ENCODE measurements at places on chromosomes 6 and 20.
A peak's percentile ranks its signal among the peaks of the same experiment; 100 is the strongest.

DNA sequence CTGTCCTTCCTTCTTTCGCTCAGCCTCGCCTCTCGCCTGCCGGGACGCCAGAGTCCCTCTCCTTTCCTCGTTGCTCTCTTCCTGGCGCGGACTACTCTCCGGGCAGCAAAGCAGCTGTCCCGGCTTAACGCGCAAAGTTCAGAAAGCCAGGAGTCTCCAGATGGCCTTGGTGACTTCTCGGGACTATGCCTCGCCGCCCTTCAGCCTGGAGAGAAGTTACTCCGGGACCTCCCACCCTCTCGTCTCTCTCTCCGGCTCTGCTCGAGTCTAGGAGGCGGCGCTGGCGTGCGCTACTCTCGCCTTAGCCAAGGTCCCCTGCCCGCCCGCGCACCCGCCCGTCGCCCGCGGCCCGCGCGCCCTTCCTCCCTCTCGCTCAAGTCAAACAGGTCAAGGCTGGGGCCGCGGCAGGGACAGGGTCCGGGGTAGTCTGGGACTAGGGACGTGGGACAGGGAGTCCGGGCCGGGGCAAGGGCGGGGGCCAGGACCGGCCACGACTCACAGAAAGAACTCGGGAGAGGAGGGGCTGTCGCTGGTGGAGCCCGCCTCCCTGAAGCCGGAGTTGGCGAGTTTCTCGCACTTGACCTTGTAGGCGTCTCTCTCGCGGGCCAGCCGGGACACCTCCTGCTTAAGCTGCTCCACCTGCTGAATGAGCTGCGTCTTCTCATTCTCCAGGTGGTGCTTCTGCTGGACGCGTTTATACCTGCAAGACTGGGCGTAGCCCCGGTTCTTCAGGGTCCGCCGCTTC, 1.5 kb downstream of the MAFB start:
- DNase-seq: no peak

- no peak for DNase-seq
Measured at GRCh38 chr6:25016014-25016720, 80.4 kb upstream of the RIPOR2 start.

DNA sequence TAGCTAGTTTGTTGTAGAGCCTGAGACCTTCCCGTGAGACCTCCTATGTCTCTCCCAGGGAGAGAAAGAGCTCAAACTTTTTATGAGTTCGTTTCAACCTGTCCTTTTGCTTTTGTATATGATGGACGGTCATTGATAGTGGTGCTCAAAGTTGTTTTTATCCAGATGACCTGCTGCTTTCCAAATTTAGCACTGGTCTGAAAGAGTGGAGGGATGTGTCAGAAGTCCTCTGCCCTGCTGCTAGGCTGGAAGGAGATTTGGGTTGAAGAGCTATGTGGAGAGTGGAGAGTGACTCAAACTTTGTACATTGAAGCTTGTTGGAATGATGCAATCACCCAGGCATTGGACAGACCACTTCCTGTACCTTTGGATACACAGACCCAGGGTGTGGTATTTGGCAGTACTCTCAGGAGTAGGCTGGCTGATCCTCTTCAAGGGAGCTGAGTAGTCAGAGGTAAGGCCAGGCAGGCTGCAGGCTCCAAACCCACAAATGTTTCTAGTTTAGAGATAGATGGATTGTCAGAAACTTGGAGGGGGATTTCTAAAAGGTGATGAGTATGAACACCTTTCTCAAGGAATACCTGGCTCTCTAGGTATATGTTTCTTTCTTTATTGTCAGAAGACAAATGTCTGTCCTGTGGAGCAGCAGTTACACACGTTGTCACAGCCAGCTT, 49.4 kb upstream of the RREB1 start:
- peak; percentile 97 for DNase-seq

DNA sequence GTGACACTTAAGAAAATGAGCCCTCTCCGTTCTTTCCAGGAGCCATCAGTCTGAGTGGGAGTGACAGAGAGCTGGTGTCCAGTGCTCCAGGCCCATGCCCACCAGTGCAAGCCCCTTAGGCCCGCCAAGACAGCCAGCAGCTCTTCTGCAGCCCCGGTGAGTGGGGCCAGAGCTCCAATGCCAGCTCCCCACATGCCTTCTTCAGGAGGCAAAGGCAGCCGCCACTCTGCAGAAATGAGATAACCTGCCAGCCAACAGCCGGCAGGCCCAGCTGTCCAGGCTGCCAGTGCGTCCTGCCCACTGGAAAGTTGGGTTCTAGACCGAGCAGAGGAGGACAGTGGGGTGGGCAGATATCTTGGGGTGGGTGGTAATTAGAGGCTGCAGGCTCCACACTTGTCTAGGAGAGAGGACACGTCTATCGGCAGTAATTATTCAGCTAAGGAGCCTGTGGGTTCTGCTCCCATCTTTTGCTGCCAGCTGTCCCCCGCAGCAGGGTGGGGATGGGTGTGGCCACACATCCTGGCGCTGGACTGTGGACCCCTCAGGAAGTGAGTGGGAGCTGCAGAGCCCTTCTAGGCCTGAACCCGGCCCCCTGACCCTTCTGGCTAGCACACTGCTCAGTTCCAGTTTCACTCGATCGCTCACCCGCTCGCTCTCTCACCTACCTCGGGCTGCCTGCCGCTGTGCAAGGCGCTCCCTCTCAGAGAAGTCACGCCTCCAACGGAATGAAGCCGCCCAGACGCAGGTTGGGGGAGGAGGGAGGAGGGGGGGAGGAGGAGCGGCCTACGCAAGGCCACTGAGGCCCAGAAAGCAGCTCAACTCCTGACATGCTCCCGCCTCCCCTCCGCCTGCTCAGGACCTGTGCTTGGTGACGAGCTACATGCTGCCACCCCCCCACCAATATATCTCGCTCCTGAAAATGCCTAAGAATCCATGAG, 3.6 kb downstream of the GRM4 start:
- no peak for DNase-seq

DNA sequence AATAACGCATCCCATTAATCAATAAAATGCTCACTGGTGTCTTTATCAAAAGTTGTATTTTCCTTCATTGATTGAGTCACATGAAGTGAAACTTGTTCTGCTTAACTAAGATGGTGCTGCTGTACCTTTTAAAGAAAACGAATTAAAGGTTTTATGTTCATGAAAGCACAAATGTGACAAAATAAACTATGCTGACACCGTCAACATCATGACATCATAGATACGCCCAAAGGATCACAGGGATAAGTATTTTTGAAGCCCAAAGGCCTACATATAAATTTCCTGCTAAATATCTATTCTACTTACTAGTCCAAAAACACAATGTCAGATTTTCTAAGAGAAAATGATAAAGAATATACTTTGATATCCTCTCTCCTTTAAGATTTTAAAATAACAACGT, 94.4 kb downstream of the FAM217A start:
- DNase-seq: no peak

GRCh38 chr6:127221201-127221600, 45.5 kb upstream of the RNF146 start:
- DNase-seq: no peak

GRCh38 chr6:41573276-41573675, 27.1 kb downstream of the FOXP4 start:
- DNase-seq: no peak

- no peak for DNase-seq
Measured at GRCh38 chr6:142276256-142276655, 25.6 kb upstream of the ADGRG6 start.

GRCh38 chr6:111626441-111626840, 20.8 kb upstream of the TRAF3IP2 start:
- DNase-seq: no peak

- DNase-seq: no peak
Measured at GRCh38 chr20:47412083-47412482, 55.6 kb upstream of the ZMYND8 start.

- DNase-seq: no peak
Measured at GRCh38 chr20:59163631-59164530, at the start of gene ZNF831. ZNF831 (plus strand) TSS chr20:59163821; CDS start chr20:59191020, 27,199 bp downstream.

DNA sequence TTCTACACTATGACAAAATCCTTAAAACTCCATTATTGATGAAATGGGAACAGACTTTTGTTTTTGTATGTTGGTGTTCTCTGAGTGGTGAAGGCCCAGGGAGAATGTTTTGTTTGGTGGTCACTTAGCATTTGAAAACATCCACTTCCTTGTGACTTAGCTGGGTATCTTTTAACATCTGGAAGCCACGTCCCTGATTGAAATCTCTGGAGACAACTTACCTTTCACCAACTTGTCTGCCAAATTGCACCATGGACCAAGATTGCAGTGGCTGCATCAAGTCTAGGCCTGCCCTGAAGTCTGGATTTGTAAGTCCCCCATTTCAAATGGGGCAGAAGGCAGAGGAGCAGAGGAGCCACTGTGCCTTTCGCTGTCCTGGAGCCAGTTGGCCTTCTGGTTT, 534 bp upstream of the EFCAB8 start:
- no peak for DNase-seq

DNA sequence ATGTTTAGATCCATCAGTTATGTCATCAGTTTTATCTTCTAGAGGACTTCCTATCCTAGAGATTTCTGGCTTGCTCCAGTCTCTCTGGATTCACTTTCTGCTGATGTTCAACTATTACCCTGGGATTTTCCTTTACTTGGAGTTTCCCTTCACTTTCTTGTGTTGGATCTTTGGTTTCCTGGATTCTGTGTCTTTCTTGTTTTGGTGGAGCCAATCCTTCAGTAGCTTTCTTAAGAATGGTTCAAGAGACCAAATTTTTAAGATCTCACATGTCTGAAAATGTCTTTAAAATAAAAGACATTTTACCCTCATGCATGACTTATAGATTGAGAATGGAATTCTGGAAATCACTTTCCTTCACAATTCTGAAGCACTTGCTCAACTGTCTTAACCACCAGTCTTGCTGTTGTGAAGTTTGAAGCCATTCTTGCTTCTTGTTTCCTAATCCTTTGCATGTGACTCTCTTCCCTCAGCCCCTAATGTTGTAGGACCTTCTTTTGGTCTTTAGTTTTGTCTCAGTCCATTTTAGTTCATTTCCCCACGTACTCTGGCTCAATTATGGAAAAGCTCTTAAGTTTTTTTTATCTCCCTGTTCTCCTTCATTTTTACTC, 87.9 kb downstream of the ARID1B start:
- no peak for DNase-seq

- no peak for DNase-seq
Measured at GRCh38 chr20:53262365-53262764, 290.2 kb downstream of the TSHZ2 start.

- peak; percentile 91 for DNase-seq
Measured at GRCh38 chr6:2952557-2953095, 18.7 kb downstream of the SERPINB6 start.

DNA sequence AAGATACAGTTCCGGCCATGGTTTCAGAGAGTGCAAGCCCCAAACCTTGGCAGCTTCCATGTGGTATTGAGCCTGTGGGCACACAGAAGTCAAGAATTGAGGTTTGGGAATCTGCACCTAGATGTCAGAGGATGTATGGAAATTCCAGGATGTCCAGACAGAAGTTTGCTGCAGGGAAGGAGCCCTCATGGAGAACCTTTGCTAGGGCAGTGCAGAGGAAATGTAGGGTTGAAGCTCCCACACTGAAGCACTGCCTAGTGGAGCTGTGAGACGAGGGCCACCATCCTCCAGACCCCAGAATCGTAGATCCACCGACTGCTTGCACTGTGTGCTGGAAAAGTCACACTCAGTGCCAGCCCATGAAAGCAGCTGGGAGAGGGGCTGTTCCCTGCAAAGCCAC, 267.5 kb downstream of the OGFRL1 start:
- DNase-seq: no peak

- DNase-seq: no peak
Measured at GRCh38 chr6:44664716-44665115, 277.2 kb downstream of the CDC5L start.

GRCh38 chr20:45470937-45471336, 1.4 kb downstream of the WFDC2 start:
- no peak for DNase-seq

- no peak for DNase-seq
Measured at GRCh38 chr20:24106801-24107445, 118.3 kb upstream of the GGTLC1 start.

- no peak for DNase-seq
Measured at GRCh38 chr6:163643866-163644265, 229.3 kb downstream of the QKI start.

DNA sequence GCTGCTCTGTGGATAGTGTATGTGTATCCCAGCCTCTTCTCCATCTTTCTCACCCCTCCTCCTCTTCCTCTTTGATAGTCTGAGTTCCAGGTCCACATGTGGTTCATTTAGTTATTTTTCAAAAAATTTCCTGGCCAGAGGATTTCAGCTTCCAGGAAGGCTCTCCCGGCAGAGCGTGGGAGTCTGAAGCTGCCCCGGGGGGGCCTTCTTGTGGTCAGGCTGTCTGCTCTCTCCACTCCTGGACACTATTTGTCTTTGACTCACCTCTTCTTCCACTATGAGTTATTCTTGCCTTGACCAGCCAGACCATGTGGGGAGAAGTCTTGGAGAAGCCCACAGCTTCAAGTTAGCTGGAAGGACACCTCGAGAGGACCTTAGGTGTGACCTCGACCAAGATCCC, 258.8 kb downstream of the CDC5L start:
- DNase-seq: no peak

GRCh38 chr6:169092375-169092774, 161.3 kb downstream of the THBS2 start:
- no peak for DNase-seq

GRCh38 chr6:39553029-39553428, 172.2 kb downstream of the KIF6 start:
- DNase-seq: no peak

- DNase-seq: no peak
Measured at GRCh38 chr6:122758927-122759334, 20.6 kb upstream of the FABP7 start.

GRCh38 chr6:106530502-106530901, 98.8 kb downstream of the RTN4IP1 start:
- no peak for DNase-seq

DNA sequence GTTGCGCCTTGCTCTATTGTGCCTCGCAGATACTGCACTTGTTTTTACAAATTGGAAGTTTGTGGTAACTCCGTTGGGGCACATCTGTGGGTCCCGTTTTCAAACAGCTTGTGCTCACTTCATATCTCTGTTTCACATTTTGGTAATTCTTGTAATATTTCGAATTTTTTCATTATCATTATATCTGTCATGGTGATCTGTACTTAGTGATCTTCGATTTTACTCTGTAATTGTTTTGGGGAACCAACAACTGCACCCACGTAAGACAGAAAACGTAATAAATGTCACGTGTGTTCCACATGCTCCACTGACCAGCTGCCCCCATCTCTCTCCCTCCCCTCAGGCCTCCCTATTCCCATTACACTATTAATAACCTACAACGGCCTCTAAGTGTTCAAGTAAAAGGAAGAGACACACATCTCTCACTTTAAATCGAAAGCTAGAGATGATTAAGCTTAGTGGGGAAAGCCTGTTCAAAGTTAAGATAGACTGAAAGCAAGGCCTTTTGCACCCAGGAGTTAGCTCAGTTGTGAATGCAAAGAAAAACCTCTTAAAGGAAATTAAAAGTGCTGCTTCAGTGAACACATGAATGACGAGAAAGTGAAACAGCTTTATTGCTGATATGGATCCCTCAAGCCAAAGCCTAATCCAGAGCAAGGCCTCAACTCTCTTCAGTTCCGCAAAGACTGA, 26.9 kb downstream of the TTLL2 start:
- DNase-seq: no peak

- peak; percentile 28 for DNase-seq
Measured at GRCh38 chr20:21505161-21505809, 8.6 kb downstream of the NKX2-2 start.

GRCh38 chr6:38012573-38012972, 193.0 kb downstream of the ZFAND3 start:
- peak; percentile 44 for DNase-seq

GRCh38 chr6:53281518-53282215, 67.1 kb downstream of the ELOVL5 start:
- DNase-seq: no peak

- DNase-seq: no peak
Measured at GRCh38 chr20:2289475-2289874, 6.3 kb upstream of the TGM3 start.

GRCh38 chr6:116411284-116411623, 40.5 kb downstream of the DSE start:
- DNase-seq: no peak

Data from HCT116 (cell line).